ENCODE measurements at places on chromosomes 5 and 9.

GRCh38 chr5:138752341-138752950, 779 bp upstream of the CTNNA1 start:
- no peak for DNase-seq

DNA sequence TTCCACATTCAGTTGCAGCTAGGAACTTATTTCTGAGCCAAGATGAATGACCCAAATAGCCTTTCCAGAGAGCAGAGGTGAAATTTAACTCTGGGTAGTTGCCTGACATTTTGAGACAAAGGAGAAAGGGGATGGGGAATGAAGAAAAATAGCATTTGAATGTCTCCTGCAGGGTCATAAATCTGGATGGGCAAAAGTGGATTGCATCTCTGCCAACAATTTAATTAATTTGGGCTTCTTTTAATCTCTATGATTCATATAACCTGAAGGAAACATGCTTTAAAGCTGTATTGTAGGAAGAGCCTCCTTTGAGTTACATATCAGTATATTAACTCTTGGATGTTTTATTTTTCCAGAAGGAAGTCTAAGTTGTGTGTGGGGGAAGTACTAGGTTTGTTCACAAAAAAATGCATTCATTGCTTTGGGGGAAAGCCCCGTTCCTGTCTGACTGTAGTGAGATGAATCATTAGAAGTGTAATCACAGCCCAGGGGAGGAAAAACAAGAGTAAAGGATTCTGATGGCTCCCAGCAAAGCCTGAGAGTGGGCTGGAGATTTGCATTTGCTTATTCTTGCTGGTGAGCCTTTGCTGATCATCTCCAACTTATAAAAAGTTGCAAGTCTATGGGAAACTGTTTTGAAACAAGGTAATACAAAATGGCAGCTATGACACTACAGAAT, 133.0 kb upstream of the IQGAP2 start:
- no peak for DNase-seq

GRCh38 chr5:160167624-160168165, 48.4 kb upstream of the PWWP2A start:
- DNase-seq, result no peak

DNA sequence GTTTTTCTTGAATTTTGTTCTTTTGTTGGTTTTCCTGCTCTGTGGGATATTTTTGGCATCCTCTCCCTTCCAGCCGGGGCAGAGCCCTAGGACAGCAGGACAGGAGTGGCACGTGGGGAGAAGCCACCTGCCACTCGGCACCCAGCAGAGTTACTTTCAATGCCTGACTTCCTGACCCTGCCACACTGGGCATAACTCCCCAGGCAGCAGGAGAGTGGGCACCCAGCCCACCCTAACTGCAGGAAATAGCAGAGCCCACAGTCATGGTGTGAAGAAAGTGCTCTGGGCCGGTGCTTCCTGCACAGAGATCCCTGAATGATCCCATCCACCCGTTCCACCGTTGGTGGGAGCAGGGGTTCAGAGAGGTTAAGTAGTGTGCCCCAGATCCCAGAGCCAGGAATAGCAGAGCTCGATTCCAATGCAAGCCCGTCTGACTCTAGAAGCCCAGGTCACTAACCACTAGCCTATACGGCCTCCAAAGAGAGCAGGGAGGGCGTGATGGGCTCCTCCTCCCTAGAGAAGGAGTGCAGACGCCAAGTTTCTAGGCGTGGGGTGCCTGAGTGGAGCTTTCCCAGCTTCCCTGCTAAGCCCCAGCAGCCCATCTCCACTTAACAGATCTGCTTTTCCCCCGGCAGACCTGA, 8.1 kb upstream of the NUP214 start:
- DNase-seq, result no peak

DNA sequence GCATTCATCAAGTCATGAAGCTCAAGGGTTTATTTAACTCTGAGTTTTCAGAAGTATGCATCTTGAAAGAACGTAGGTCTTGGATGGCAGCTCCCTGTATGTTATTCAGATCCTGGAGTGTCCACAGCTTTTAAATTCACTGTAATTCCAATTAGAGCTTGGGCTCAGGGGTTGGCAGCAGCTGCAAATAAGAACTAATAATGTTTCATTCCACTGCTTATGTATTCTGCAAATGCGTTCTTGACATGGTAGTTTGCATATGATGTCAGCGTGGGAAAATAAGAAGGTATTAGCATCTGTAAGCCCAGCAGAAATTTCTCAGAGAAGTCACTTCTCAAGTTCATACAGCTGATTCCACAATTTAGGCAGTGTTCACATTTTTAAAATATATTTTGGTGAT, 58.4 kb downstream of the RORB start:
- DNase-seq, result no peak

DNA sequence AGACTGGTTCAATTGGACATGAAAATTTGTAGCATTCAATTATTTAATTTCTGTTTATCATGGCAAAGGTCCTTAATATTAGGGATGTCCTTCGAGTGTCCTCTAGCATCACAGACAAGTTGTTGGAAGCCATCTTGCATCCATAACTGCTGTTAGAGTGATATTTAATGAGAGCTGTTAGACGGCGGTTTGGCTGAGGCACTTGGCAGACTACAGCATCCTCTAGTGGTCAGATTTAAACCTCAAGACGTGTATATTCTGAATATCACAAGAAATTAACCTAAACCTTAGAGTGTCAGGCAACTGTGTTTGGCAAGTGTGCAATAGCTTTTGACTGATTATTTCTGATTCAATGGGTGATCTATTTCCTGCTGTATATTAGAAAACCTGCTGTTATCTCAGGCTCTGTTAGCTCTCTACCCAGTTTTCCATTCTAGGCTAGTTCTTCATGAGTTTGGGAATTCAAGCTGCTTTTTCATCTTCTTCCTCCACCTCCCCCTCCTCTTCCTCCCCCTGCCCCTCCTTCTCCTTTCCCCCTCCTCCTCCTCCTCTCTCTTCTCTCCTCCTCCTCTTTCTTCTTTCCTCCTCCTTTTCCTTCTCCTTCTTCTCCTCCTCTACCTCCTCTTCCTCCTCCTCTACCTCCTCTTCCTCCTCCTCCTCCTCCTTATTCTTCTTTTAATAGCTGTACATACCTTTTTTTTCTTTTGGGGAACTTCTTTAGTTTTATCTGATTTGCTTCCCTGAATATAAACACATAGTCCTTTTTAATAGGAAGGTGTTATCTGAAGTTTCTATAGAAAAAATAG, 8.6 kb downstream of the SPINK1 start:
- no peak for DNase-seq

GRCh38 chr9:94534901-94535300, 20.0 kb upstream of the PCAT7 start:
- no peak for DNase-seq
